ENCODE measurements at places on chromosomes 6 and 20.

DNA sequence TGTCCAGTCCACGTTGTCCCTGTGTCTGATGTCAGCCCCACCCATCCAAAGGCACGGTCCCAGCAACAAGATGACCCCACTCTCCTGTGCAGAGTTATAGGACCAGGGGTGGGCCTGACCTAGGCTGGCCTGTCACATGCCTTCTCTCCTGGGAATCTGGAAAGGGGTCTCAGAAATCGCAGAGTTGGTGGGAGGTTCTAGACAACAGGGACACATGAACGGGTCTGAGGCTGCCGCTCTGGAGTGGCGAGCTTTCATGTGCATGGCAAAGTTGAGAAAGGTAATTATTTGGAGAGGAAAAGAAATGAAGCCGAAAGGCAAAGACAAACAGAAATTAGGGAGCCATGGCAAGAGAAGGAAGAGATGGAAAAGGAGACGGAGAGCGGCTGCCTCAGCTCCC, 29.5 kb downstream of the BFSP1 start:
- no peak for DNase-seq

DNA sequence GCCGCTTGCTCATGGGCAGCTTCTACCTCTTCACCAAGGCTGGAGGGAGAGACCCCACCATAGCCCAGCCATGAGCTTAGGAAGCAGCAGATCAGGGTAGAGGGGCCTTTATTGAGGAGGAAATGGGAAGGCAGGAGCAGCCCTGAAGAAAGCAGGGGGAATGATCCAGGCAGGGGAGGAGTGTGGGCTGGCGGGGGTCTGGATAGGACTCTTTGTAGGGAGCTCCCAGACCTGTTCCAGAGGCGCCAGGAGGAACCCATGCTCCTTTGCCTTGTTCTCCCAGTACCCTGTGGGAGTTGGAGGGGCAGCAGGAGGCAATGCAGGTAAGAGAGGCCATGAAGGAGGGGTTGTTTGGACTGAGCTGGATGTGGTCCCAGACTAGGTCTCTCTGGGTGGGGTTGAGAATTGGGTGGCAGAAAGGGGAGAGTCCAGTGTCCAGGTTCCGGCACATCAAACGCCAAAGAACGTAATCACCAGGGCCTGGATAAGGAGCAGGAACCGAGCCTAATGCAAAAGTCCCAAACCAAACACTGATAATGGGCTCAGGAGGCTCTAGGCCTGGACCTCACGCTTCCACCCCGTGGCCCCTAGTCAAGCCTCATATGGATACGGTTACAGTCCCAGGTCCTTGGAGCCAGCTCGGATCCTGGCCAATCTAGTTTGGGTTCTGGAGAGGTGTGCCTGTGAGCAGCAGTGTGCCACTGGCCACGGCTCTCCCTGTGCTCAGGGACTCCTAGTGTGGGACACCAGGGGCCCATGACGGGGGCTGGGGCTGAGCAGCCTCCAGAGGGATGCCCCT, 12.1 kb upstream of the PGC start:
- DNase-seq, result no peak

DNA sequence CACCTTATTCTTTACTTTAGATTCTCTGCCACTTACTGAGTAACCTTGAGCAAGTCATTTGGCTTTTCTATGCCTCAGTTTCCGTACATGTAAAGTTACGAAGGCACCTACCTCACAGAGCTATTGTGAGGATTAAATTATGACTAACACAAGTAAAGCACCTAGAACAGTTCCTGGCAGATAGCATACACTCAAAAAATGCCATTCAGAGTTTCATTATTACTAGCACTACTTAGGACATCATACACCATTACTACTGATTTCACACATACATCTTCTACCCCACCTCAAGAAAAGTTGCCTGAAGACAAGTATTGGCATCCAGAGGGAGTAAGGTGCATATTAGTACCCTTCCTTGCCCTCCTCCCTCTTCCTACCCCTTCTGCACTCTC, 107.8 kb downstream of the OGFRL1 start:
- no peak for DNase-seq

- DNase-seq, result no peak
Observed at GRCh38 chr20:34375977-34376430, 12.9 kb downstream of the ITCH start.

DNA sequence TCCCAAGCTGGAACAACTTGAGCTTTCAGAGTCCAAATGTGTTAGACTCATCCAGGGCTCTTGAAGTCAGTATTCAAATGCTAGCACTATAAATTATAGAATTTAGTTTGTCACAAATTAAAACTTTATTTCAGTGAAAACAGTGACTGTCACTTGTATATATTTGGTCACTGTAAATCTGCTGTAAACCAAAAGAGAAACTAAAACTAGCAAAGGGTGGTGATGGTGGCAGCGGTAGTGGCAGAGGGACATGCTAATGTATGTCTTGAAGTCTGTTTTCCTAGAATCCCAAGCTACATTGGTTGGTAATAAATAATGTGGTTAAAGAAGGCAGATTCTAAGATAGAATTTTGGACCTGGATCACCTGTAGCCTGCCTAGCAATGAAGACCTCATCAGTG, 140.4 kb upstream of the CENPW start:
- no peak for DNase-seq

DNA sequence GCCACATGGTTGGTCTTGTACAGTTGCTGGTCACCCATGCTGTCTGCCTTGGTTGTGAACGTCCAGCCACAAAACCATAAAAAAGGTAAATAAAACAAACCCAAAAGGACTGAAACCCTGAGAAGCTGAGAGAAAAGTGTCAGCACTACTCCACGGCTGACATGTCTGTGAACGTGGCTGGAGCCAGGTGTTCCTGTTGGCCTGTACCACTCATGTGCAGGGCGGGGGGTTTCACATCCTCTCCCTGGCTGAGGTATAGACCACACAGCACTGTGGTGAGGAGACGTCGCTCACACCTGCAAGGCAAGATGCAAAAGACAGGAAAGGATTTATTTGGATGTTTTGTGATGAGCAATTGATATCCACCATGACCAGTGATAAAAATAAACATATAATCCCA, 51.9 kb upstream of the MRPS10 start:
- DNase-seq, result no peak

DNA sequence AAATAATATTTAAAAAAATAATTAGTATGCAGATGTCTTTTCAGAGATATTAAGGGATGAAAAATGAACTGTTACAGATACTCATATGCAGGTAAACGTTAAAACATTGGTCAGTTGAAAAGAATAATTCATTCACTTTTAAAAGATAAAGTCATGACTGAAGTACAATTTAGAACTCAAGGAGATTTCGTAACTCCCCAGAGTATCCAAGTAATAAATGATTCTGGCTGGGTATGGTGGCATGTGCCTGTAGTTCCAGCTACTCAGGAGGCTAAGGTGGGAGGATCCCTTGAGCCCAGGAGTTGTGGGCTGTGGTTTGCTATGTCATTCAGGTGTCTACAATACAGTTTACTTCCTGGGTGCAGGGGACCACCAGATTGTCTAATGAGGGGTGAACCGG, 122.3 kb upstream of the TMEM181 start:
- no peak for DNase-seq

GRCh38 chr20:49845060-49845459, 32.4 kb downstream of the SLC9A8 start:
- no peak for DNase-seq

DNA sequence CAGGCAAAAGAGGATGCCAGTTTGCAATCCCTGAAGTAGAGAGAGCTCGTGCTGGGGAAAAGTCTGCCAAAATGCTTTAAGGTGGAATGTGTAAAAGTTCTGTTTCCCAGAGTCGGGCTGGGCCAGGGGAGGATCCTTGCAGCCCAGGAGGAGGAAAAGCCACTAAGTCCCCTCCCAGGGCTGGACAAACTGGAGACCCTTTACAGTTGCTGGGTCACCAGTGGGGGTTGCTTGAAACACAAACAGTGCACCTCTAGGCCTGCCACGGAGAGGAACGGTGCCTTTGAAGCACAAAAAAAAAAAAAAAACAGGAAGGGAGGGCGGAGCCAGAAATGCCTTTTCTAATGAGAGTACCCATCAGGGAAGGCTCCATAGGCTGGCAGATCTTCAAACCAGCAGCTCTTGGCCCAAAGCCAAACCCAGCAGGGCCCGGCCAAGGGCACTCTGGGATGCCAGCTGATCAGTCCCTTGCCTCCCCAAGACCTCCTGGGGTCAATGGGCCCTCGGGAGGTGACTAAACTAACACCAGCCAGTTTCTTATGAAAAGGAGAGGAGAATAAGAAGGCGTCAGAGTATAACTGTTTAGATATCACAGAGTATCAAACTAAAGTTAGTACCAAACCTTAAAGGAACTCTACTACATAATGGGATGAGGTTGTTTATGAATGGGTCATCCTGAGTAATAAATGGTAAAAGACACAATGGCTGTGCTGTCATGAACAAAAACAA, 23.7 kb downstream of the HLA-A start:
- DNase-seq, result peak; percentile 89

- no peak for DNase-seq
Observed at GRCh38 chr6:20931093-20931492, 396.8 kb downstream of the CDKAL1 start.

DNA sequence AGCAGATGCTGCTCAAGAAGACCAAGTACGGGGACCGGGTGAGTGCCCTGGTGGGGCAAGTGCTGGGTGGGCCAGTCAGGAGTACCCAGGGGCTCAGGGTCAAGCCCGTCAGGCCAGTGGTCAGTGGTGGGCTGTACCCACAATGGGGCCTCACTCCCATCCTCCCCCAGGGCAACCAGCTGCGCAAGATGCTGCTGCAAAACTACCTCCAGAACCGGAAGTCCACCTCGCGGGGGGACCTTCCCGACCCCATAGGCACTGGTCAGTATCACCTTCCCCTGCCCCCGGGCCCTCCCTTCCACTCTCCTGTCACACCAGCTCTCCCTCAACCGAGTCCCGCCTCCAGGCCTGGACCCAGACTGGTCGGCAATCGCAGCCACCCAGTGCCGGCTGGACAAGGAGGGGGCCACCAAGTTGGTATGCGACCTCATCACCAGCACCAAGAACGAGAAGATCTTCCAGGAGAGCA, 27.0 kb downstream of the UQCC2 start:
- no peak for DNase-seq

Measured in PC-9 (cell line).